ENCODE measurements at places on chromosomes 5 and 9.

GRCh38 chr5:404666-405241 lies 38.2 kb upstream of the EXOC3 start:
- DNase-seq = no peak

DNA sequence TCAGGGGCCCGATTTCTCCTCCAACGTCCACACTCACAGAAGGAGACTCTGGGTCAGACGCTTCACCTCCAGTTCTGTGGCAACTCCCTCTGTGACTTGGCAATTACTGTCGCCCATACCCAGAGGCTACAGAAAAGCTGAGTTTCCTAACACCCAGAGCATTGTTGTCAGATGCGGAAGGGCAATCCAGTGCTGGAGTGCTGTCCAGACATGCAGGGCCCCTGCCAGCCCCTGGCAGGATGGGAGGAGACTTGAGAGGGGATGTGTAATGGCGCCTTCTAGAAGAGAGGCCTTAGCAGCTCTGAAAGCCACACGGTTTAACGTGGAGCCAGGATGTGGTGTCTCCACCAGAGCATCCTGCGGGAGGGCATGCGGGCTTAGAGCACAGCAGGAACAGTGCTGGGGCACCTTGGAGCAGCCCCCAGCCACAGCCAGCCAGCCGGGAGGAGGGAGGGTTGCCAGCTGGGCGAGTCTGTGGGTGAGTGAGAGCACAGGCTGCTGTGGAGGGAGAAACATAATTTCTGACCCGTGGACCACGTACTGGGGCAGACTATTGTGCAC lies 139.4 kb upstream of the IRX1 start:
- DNase-seq = no peak

DNA sequence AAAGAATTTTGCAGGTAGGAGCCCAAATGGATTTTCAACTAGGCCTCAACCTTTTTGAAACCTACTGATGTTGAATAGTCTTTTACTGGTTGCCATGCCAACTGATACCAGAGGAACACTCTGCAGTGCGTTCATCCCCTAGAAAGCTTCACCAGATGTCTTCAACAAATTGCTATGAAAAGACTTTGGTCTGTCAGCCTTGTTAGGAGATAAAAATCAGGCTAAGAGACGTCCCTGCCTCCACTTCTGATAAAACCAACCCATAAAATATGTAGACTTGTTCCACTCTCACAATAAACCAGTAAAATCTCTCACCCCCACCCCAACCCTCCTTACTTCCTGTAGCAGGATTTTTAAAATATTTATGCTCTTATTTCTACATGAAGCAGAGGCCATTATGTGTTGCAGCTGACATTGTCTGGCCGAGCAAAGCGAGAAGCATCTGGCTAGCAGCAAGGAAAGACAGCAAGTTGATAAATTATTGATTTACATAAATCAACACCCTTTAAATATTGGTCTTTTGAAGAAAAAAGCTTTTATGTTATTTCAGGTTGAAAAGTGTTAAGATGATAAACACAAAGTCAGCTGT lies 428.7 kb downstream of the ISL1 start:
- no peak for DNase-seq

GRCh38 chr9:71352837-71353236 lies 231.4 kb upstream of the TRPM3 start:
- no peak for DNase-seq

DNA sequence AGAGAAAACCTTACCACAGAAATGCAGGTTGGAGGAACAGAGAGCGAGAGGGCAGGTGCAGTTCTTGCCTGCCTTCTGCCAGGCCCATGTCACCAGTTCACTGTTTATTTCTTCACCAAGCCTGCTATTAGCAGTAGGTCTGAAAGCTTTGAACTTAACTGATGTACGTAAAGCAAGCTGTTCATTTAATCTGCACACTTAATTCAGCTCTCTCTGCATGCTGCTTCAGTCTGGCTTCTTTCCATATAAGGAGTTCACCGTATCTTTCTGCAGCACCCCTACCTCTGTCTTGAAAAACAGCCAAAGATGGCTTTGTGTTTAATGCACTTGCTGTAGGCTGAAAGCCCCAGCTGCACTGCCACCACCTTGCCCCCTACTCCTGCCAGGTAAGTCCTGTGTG lies 205.1 kb downstream of the RAB3C start:
- DNase-seq = no peak

DNA sequence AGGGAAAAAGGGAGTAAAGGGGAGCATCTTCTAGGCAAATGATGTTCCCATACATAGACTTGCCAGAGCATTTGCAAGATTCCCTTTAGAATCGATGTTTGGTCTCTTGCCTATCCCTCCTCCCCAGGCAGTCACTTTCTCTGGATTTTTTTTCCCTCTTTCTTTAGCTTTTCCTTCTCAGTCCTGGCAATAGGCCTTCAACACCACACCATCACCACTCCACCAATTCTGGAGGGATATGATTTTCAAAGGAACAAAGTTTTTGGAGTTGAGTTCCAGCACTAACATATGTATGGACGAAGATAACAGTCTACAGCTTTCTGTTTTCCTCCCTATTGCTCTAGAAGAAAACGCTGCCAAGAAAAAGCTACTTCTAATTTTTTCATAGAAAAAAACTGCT lies 377.4 kb downstream of the PDE4D start:
- DNase-seq = no peak

DNA sequence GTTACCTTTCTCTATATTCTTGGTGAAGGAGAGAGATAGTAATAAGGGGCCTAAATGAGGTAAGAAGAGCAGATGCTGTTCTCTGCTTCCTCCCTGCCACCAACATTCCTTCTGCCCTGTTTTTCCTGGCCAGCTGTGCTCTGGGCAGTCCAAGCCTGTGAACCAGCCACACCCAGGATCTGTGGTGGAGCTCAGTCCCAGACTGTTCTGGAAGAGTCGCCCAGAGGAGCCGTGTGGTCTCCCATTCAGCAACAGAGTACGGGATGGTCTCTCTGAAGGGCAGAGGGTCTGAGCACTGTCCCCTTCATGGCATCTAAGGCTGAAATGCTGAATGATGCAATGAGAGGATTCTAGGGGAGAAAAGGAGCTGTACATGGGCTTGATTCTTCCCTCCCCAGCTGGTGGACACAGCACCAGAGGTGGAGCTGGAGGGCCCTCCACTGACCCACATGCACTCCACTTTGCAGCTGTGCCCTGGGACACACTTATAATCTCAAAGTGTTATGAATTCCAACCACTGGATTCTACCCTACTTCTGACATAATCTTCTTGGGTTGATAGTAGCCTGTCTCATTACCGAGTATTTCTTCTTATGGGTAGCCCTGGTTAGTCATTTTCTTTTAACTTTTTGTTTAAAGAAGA lies 70.8 kb upstream of the RPS23 start:
- no peak for DNase-seq

- DNase-seq = no peak
These were observed 1.6 kb downstream of the IRX4 start for GRCh38 chr5:1881098-1881572.

GRCh38 chr5:29037716-29038115 lies 1999.3 kb upstream of the CDH9 start:
- DNase-seq = no peak

DNA sequence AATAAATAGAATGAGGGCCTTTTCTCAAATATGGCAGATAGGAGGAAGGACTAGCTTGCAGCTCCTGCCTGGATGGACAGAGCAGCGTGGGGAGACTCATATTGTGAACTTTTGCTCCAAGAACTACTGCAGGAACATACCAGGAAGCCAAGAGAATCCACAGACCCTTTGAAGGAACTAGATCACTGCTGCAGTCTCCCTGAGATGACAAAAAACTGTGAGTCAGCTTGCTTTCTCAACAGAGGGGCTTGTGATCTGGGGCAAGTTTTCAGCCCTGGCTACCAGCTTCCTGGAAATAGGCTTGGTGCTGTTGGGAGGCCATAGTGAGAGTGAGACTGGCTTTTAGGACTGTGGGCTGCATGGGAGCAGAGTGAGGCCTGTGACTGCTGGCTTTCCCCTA lies 170.6 kb upstream of the TRIM32 start:
- no peak for DNase-seq

DNA sequence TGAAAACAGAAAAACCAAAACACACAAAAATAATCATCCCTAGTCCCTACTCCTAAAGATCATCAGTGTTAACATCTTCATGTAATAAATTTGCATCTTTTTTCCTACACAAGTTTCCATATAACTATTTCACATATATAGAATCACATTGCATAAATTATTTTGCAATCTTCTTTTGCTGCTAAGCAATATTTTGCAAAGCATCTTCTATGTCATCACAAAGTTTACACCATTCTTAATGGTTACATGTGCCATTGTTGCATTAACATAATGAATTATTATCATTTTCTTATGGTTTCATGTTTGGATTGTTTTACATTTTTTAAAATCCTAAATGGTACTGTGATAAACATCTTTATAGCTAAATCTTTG lies 17.8 kb downstream of the SH3TC2 start:
- DNase-seq = no peak

- no peak for DNase-seq
These were observed 182.0 kb downstream of the GRIA1 start for GRCh38 chr5:153672347-153673090.

- no peak for DNase-seq
These were observed 130.9 kb downstream of the COX7C start for GRCh38 chr5:86748538-86749105.

GRCh38 chr5:90386099-90386710 lies 23.4 kb downstream of the CETN3 start:
- DNase-seq = no peak

DNA sequence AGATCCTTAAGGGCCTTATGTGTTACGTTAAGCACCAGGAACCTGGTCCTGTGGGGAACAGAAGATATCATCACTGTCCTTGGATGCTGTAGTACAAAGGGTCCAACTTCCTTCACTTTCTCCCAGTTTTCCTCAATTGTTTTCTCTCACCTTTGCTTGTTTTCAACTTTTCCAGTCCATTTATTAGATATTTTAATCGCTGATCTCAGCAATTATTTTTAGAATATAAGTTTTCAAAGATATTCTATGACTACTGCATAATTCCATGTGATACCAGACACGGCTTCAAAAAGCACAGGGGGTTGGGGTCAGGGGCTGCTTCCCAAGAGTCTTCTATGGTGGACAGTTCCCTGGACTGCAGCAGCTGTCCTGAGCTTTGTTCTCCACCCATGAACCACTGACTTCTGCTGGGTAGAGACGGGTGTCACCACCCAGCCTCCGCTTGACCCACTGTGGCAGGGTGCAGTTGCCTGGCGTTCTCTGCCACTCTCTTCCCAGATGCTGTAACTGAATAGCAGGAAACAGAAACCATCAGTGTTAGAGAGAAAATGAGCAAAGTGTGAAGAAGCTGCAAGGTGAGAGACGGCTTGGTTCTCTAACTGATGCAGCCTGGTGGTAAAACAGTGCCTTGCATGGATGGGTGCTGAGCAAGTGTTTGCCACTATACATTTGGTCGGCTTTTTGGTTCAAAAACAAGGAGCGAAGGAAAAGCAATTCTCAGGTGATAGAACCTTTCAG lies 383.0 kb downstream of the RAB3C start:
- no peak for DNase-seq

DNA sequence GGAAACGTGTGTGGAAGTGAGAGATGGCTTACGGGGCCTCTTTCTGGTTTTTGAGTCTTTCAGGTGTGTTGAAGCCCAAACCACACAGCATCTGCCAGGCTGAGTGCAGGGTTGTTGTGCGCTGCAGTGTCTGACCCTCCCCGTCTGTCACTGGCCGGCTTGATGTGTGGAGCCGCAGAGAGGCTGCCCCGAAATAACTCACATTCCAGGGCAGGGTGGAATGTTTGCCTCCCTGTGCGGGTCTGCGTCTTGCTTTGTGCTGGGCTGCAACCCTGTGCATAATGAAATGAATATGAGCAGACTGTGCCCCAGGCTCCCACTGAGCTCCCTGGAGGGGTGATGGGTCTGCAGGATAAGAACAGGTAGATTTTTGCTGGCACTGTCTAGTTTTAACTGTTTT lies 9.9 kb upstream of the PLEKHG4B start:
- no peak for DNase-seq

DNA sequence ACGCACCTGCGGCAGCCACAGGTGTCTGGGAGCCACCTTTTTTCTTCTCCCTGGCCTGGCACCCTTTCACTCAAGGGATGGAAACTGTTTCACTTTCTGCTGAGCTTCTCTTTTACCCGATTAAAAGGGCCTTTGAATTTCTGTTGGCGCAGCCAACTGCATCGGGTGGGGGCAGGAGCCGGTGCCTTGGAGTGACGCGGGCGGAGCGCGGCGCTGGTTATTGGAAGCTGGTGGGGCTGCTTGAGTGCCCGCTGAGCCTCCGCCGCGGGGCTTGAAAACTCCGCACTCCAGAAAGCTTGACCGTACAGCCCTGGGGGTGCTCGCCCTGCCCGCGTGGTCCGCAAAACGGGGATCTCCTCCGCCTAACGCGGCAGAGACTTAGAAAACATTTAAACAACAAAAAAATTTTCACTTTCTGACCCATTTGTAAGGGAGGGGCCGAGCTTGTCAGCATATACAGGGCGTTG lies 52.0 kb upstream of the TJP2 start:
- DNase-seq = peak; percentile 63

DNA sequence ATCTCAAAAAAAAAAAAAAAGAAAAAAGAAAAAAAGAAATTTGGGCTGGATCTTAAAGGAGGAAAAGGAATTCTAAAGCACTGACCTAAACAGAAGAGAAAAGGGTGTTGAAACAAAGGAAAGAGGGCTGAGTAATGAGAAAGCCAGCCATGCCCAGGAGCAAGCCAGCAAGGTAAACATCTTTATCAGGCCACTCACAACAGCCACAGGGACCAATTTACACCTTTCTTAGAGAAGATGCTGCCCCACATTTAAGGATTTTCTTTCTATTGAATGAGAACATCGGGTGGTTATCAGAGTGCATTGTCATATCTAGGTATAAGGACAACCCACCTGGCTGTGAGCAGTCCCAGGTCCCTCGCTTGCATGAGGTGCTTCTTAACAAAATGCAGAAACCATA lies 16.6 kb downstream of the LHFPL2 start:
- no peak for DNase-seq

- DNase-seq = no peak
These were observed 110.1 kb downstream of the MARCHF3 start for GRCh38 chr5:126920291-126920690.

- DNase-seq = no peak
These were observed 116.6 kb upstream of the VCAN start for GRCh38 chr5:83354958-83355357.

DNA sequence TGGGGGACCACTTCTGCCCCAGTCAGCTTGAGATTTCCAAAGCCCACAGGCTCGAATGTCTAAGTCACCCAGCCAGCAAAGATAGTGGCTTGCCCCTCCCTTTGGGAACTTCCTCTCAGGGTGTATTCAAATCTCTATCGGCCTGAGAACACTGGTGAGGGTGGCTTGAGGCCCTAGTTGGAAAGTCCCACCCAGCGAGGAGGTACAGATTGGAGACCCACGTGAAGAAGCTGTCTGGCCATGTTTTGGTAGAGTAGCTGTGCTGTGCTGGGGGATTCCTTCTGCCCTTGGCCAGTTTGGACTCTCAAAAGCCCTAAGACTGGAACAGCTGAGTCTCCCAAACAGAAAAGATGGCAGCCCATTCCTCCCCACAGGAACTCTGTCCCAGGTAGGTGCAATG lies 172.7 kb upstream of the RIOK2 start:
- DNase-seq = no peak

DNA sequence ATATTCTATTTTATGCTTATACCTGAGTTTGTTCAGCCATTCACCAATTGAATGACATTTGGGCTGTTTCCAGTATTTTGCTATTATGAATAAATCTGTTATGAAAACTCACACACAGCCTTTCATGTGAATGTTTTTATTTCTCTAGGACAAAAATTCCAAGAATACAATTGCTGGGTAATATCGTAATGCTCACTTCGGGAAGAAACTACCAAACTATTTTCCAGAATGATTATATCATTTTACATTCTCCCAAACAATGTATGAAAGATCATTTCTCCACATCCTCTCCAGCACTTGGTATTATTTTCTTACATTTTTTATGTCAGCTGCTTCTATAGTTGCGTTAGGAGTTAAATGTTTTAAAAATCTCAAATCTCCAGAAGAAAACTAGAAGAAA lies 58.3 kb upstream of the LHFPL2 start:
- DNase-seq = no peak
